Activated T-helper 1 cell treated with anti-CD3 and anti-CD28 coated beads, Interleukin-2, amount 50 U/mL, for 16 hours (primary cell): ENCODE measurements at places on chromosomes 5 and 9.

DNA sequence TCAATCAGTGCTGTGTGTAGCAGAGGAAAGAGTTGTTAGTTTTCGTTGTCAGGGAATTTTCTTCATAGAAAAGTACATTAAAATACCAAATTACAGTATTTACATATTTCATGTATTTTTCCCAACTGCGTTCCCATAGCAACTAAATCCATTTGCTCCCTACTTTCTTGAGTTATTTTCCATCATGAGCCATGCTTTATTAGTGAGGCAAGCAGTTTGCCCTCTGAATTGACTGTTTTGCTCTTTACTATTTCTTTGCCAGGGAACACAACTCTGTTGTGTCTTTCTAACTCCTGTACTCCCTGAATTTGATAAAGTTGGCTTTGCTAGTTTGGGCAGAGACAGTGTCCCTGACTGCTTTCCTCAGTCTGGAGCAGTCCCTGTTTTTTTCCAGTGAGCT, 276.2 kb upstream of the SLC30A5 start:
- DNase-seq: no peak

GRCh38 chr9:21970800-21971640, 23.2 kb downstream of the CDKN2A start:
- DNase-seq: no peak

DNA sequence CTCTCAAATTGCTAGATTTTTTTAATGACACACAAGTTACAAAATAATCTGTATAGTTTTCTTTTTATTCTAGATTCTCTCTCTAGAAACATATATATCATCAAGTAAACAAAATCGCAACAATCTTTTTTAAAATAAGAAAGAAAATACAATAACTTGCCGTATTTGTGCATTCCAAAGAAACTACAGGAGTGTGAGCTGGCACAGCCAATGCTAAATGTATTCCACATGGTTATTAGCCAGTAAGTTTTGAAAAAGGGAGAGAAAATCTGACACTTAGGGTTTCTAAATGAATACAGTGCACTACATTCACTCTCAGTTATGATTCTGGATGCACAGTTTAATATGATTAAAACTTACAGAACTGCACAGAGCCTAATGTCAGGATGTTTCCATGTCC, 117.9 kb downstream of the BNC2 start:
- DNase-seq: no peak

DNA sequence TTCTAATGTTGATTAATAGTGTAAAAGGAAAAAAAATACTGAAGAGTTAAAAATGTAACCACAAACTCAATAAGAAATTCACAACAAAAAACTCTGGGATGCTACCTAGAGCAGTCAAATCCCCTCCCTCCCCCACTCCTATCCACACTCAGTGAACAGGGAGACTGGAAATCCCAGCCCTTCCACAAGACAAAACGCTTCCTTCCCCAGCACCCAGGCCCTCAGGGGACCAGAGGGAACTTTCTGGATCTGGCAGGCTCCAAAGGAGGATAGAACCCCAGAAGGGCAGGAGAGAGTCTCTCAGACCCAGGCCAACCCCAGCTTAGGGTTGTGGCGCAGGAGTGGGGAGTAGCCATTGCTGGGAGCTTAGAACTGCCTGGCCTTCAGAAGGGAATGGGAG, 55.0 kb downstream of the DCP2 start:
- no peak for DNase-seq

DNA sequence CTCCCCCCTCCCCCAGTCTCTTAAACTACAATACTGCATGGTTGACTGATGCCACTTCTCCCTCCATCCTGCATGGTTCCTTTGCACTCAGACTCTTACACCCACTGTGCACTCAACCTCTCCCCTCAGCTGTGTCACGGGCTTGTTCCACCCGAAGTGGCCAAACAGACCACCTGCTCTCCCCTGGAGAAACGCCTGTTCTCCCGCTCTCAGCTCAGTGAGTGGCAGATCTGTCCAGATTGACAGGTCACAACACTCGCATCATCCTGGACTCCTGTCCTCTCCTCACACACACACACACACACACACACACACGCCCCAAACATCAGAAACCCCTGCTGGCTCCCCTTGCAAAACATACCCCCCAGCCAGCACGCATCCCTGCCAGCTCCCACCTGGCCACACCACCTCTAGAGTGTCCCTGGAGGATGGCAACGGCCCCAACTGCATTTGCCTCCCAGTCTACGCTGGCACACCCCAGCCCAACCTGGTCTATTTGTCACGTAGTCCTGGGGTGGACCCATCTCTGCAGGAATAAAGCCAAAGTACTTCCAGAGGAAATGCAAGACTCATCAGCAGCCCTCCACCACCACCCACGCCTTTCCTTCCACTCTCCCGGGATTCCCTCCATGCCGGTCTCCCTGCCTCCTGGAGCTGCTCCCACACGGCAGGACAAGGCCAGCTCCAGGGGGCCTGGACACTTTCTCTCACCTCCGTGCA, 2.9 kb downstream of the OR2V1 start:
- no peak for DNase-seq

DNA sequence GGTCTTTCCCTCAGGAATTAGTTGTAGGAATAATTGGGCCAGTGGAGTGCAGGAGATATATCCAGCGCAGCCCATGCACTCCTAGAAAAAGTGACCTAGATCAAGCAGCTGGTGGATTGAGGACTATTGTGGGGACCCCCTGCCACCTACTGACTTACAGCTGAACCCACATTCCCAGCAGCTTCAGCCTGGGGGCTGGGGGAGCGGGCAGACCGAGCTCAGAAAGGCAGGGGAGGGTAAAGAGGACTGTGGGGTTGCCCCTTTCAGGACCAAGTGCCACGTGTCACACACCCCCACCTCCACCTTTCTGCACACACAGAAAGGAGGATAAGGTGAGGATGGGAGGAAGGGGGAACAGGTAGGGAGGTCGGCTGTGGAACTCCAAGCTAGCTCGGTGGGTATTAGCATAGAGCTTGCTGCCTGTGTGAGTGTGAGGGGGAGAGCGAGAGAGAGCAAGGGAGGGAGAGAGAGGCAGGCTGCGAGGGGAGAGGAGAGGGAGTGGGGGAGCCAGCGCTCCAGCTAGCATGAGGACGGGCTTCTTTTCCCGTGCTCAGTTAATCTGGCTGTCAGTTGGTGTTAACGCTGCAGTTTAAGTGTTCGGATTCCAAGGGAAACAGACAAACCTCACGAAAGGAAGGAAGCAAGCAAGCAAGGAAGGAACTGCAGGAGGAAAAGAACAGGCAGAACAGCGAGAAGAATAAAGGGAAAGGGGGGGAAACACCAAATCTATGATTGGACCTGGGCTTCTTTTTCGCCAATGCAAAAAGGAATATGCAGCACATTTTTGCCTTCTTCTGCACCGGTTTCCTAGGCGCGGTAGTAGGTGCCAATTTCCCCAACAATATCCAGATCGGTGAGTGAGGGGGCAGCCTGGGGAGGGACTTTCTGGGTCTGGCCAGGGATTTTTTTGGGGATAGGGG, at the start of gene GRIA1:
GRIA1 (plus strand) TSS at position 553 of the 920 bp plus-strand sequence.
- no peak for DNase-seq

DNA sequence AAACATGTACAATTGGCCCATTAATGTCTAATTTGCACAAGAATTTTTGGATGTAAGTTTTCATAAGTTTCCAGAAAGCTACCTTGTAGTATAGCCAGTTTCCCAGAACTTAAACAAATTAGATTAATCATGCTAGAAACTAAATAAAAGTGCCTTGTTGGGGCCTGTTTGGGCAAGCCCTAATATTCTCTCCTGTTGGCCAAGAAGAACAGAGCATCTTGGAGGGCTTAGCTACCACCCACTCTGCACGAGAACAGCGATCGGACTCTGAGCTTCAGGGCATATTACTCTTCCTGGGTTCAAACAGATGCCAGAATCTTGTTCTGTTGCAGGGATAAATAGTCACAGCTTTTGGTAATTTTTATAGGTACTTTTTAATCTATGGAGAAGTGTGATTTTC, 88.2 kb downstream of the GAS1 start:
- no peak for DNase-seq

GRCh38 chr5:140038373-140038957, 4.6 kb downstream of the NRG2 start:
- no peak for DNase-seq

DNA sequence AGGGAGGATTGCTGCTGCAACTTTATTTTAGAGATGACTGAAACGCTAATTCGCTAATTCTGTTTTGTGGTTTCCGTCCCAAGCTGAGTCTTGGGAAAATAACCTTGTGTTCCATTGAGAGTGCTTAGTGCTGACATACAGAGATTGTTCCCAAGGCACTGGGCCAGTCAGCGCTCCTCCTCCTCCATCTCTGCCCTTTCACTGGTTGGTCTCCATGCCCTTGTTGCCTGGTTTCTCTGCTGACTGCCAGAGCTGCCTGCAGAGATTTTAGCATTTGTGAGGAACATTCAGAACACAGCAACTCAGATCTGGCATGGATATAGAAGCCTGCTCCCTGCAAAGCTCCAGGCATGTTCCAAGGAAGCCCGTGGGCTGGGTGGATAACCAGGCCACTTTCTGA, 126.0 kb upstream of the IRX2 start:
- no peak for DNase-seq

- DNase-seq: no peak
Measured at GRCh38 chr5:129718471-129719090, 29.3 kb upstream of the MINAR2 start.

- DNase-seq: no peak
Measured at GRCh38 chr9:88777498-88778312, 213.6 kb upstream of the S1PR3 start.

DNA sequence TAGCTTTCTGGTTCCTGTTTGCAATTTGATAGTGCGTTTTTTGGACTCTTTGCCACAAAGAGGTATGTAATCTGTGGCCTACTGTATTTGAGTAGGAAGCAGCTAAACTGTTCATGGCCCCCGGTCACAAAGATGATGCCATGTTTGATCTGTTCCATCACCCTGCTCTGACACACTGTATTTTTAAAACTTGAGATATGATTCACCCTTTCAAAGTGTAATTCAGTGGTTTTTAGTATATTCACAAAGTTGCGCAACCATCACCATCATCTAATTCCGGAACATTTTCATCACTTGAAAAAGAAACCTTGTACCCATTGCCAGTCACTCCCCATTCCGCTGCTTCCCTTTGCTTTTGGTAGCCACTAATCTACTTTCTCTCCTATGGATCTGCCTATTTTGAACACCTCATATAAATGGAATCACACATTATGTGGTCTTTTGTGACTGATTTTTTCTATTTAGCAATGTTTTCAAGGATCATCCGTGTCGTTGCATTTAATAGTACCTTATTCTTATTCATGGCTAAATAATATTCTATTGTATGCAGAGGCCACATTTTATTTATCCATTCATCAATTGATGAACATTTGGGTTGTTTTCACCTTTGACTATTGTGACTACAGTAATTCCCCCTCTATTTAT, 141.6 kb downstream of the NR3C1 start:
- no peak for DNase-seq

- DNase-seq: no peak
Measured at GRCh38 chr9:100554935-100555401, 22.9 kb upstream of the CAVIN4 start.

- DNase-seq: no peak
Measured at GRCh38 chr9:79801459-79801858, 229.7 kb downstream of the TLE4 start.

GRCh38 chr5:178328826-178329730, 96.5 kb upstream of the PHYKPL start:
- no peak for DNase-seq

DNA sequence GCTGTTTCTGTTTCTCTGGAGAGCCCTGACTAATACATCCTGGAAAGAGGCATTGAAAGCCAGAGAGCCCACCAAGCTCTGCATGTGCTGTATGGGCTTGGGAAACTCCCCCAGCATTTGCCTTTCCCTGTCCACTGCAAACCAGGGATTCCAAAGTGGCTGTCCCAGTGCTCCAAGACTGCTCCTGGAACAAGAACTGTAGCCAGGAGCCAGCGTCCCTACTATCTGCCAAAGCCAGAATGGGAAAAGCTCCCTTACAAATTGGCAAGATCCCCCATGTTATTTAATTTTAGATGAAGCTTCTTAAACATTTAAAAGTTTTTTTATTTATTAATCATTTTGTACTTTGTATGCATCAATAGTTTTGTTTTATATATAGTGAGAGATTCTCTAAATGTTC, 263.2 kb downstream of the GABRB2 start:
- DNase-seq: no peak

DNA sequence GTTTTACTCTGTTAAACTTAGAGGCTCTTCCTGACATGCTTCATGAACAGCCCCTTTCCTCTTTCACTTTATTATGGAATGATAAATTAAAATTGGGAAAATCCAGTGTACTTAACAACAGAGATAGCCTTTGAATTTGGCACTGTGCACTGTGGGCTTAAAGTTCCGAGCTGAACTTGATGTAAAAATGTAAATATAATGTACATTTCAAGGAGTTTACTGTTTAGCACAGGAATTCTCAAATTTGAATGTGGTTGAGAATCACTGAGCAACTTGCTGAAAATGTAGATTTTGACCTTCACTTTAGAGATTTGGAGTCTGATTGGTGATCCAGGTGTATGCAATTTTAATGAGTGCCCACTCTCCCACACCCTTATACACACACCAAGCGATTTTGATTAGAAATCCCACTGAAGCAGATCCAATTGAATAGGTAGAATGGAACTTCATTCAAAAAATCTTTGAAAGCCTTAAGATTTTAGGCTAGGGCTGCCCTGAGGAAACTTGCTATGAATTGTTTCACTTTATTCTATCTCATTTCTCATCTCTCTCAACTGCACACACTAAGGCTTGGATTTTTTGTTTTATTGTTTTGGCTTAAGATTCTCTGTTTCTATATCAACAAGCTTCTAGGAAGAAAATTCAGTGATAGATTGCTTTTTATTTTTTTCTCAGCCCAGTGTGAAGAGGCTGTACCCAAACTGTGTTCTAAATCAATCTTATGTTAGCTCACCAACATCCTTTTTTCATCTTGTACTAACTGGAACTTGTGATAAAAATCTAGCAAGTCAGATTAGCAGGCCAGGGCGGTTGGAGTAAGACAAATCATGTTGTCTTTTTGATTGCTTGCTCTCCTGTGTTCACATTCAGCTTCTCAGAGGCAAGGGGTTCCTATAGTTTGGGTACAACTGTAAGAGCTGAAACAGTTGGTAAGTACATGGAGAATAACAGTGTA, 22.9 kb downstream of the NUDT12 start:
- no peak for DNase-seq

GRCh38 chr9:109256336-109256735, 64.5 kb downstream of the EPB41L4B start:
- DNase-seq: no peak
